LHCN-M2 (cell line): ENCODE measurements at places on chromosomes 3 and 15. TPM values are rescaled to one million over a fixed set of nuclear protein-coding genes. Genes with fewer than 3 reads are reported as not detected.
A peak's percentile ranks its signal among the peaks of the same experiment; 100 is the strongest.

The CDHR4 gene
- total RNA-seq: not detected in 2 replicates

The EOMES gene
- total RNA-seq: not detected in 2 replicates

The FANCD2OS gene
- not detected in 2 replicates for total RNA-seq

The LIPC gene
- total RNA-seq: 0.40 and 1.3 TPM in 2 replicates

The TXNRD3 gene
- total RNA-seq: 9.9 and 15.2 TPM in 2 replicates

The ADAMTS17 gene
- 0.11 TPM in 1 of 2 replicates, not detected in the other for total RNA-seq

The A4GNT gene
- total RNA-seq: not detected in 2 replicates

The CCR9 gene
- total RNA-seq: not detected in 2 replicates

- no peak for DNase-seq
These were observed 966 bp upstream of the C3orf80 start for GRCh38 chr3:160224256-160224655.

GRCh38 chr15:57144448-57144847, 226.0 kb downstream of the TCF12 start:
- no peak for DNase-seq

DNA sequence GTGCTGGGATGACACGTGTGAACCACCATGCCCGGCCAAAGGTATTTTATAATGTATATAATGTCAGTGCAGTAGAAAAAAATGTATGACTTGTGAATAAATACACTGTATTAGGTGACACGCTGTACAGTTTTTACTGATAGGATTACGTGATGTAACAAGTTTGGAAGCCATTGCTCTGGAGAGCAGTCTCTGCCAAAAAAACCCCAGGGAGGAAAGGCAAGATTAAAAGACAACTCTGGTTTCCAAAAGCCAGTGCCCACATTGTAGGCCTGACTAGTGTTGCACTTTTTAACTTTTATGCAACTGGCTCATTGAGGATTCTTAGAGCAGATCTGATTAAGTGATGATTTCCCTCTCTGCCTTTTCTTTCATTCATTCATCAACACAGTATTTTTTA, 62.0 kb upstream of the SLC2A2 start:
- no peak for DNase-seq

DNA sequence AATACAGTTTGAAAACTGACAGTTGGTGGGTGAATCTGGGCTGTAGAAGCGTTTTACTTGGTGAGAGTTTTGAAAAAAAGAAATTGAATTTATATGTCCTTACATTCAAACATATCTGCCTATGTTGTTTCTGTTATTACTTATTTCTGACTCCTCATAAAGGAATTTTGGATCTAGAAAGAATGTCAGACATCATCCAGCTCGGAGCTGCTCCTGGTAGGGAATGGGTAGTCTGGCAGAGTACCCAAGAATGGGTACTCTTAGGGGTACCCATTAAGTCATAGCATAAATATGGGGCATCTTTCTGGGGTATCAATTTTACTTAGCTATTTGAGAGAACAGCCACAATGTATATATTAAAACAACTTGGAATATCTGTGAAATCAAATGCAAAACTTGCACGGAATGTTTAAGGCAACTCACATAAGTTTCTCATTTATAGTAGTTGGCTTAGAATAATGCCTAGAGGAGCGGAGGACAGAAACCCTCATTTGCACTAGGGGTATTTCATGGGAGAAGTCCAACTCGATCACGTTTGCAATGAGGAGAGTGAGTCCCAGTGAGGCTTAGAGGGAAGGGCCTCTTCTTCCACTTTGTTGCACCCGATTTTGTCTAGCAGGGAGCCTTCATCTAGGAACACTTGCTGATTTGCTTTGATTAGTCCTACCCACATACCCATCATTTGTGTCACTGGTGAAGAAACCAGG, 2.4 kb upstream of the LARP6 start:
- DNase-seq: no peak

DNA sequence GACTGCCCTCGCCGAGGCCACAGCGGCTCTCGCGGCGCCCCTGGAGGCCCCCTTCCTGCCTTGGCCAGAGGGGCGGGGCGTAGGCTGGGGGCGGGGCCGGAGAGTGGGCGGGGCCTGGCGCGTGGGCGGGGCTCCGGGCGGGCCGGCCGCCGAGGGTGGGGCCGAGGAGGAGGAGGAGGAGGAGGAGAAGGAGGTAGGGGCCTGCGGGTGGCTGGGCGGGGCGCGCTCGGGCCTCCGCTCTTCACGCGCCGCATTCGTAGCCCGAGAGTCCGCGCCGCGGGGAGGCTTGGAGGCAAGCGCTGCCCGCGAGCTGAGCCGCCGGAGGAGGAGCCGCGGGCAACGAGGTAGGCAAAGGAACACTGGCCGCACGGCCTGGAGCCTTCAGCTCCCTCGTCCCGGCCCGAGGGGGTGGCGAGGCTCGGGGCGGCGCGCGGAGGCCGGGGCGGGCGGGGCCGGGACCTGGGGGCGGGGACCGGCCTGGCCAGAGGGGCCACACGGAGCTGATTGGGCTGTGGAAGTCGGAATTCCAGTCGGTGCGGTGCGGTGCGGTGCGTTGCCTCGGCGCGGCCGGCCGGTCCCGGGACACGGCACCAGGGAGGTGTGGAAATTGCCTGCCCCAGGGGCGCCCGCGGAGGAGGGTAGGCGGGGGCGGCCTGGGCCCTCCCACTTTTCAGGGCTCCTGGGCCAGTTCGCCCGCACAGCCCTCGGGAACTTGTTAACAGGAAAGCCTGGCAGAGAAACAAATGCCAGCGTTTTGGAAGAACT, at the start of gene PPP2R3A:
PPP2R3A (plus strand) TSS at position 223 of the 765 bp plus-strand sequence. CDS start 35,771 bp downstream, outside the sequence.
- DNase-seq: peak; percentile 80

- DNase-seq: no peak
These were observed 54.5 kb downstream of the PLXNA1 start for GRCh38 chr3:127037418-127037841.

DNA sequence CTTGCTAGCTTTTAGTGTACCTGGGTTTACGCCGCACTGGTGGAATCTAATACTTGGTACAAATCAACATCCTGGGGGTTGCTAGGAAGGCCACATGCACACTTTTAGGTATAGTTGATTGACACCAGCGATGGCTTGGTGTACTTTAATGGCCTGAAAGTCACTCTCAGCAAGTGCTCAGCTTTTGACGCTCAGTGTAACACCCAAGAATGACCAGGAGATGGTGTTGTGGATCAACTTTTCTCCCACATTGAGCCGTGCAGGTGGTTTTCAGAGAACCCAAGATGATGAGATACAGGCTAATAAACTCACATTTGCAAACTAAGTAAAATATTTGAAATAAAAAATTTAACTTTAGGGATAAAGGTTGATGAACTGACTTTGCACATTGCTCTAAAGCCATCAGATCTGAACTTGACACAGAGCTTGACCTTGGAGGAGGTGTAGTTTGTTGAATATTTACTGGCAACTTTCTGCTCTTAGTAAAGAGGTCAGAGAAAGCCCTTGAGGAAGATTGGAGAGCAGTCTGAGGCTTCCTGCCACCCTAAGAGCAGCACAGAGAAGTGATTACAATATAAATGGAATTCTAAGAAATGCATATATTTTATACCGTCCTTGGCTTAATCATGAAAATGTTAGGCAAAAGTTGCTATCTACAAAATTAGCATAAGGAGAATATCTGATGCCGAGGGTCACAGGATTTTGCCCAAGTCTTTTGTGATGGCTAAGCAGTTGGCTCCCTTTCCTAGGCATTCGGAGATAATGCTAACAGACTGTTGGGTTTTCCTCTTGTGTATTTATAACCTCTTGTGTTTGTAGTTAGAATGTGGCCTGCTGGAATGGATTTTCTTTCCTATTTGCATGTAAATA, 143.4 kb upstream of the RASGRP1 start:
- DNase-seq: peak; percentile 59

DNA sequence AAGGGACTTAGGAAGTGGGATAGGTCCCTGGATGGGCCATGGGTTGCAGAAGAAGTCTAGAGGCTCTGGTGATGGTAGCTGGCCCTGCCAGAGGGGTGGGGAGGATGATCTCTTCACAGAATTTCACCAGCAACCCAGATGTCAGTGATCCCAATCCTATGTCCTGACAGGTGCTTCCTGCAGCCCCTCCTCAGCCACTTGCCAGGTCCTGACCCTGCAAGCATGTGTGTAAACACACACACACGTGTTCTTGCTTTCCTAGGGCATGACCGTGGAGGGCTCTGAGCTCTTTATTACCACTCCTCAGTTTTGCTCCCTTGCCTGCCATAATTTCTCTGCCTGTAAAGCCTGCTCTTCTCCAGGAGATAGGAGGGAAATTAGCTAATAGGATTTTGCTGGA, 12.5 kb downstream of the TEX264 start:
- no peak for DNase-seq

DNA sequence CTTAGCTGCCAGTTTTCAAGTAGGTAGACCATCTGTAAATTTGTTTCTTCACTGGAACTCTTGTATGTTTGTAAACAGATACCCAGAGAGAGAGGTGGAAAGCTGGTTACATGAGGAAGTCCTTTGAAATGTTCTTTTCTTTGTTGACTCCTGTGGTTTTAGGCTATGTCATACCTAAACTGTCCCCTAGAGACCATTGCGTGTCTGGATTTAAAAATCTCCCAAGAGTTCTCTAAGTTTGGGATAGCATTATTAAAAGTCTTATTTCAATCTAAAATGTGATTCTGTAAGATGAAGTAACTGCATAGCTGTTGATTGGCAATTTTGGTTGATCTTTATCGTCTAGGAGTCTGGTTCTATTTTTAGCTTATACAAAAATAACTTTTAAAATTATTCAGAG, 127.2 kb downstream of the GHSR start:
- peak; percentile 92 for DNase-seq

GRCh38 chr3:129130291-129130813, 8.7 kb upstream of the RAB43 start:
- DNase-seq: no peak

- DNase-seq: no peak
These were observed 67.8 kb downstream of the RAB11A start for GRCh38 chr15:65937054-65937453.

DNA sequence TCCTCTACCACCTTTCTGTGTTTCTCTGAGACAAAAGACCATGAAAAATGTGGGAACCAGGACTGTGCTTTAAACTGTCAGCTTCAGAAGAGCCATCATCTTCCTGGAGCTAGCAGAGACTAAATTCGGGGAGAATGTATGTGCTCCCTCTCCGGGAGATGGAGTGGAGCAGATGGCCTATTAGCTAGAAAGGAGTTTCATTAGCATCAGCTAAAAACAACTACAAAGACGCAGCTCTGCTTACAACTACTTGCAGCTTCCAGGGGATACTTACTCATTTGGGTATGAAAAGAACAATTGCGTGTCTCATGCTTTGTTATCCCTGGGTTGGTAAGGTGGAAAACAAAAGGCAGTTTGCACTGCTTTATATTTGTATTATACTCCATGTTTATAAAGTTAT, 159.6 kb downstream of the MFSD1 start:
- no peak for DNase-seq

GRCh38 chr15:60399931-60400330, 2.1 kb upstream of the ANXA2 start:
- no peak for DNase-seq

DNA sequence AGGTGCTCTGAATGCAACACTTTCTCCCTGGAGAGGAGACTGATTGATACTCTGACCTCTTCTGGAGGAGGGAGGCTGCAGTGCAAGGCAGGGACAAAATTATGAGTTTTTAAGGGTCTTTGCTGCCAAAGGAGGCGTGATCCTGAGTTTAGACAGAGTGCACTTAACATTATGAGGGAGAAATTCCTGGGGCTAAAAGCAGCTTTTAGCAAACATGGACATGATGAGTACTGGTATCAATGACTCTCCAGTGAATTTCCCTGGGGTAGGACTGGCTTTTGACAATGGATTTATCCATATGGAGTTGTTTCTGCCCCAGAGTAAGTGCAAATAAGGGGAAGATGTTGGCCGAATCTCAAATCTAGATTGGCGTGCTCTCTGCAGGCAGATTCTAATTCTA, 133.1 kb downstream of the THSD4 start:
- no peak for DNase-seq

DNA sequence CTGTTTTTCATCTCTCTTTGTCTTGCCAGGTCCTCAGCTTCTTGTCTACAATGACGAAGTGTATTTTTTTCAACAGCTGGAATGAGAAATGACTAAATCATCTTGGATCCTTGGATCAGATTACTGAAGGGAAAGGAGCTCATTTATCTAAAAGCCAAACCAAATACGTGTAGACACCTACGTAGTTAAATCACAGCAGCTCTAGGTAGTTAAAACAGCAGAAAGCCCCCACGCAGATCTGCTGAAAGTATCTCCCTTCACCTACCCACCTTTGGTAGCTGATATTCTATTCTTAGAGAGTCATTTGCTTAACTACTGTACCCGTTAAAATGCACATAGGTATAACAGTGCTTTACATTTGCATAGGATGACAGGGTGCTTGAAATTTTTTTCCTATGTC, 105.5 kb upstream of the WNT5A start:
- peak; percentile 20 for DNase-seq

DNA sequence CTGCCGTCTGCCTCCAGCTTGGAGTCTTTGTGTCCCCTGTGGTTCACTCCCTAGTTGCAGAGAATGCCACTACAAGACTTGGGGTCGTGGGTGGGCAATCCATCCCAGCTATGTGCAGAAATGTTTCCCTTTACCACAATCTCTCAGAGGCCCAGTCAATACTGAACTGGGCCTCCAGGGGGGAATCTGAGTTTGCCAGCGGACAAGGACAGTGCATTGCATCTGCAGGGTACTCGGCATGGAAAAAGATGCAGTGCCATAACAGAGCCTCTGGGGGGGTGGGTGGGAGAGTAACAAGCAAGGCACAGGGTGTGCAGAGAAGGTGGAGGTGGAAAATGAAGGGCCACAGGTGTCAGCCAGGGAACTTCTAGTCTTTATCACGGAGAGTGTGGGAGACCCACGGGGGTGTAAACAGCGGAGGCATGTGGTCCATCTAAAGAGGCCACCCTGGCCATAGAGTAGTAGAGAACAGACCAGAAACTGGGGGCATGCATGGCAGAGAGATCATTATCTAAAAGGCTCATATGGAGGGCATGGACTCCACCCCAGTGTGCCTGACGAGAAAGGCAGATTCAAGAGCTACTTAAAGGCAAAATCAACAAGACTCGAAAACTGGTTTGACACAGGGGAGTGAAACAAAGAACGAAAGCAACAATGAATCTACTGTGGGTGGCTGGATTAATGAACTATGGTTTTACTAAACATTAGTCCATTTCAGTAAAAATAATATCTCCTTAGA, 182.4 kb downstream of the ANXA2 start:
- no peak for DNase-seq

DNA sequence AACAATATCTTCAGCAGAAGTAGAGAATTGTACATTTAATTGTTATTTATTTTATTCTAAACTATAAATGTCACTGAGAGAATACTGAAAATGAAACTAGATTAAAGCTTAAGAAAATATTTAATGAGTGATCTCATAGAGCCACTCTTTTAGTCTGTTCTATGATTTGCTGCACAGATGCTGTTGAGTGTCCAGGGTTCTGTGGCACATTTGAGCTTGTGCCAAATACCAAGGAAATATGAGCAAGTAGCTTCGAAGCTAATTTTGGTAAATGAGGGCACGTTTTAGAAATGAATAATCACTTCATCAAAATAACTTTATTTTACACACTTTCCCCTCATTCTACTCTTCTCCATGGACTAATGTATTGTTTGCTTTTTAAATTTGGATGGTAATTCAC, 53.6 kb upstream of the THRB start:
- DNase-seq: peak; percentile 84
